ENCODE measurements at places on chromosomes 11 and 22.

DNA sequence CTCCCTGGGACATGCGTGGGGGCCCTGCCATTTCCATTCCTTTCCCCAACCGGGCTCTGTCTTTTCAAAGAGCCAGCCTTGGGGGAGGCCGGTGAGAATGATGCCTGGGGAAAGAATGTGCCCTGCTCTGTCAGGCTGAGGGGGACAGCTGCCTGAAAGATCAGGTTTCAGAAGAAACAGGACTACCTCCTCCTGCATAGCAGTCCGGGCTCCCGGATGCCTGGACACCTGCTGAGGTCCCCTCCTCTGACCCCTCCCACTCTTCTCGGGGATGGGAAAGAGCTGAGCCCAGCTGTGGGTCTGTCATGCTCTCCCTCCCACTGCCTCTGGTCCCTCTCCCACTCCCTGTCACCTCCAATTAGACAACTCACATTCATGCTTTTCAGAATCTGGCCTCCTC is 41.8 kb upstream of the CDON start:
- no peak for DNase-seq

GRCh38 chr11:1931341-1932104 is 12.0 kb downstream of the TNNT3 start:
- no peak for DNase-seq

GRCh38 chr11:88326099-88326498 is 11.4 kb downstream of the CTSC start:
- DNase-seq: no peak

GRCh38 chr11:8408151-8408941 is 144.7 kb upstream of the LMO1 start:
- no peak for DNase-seq

All from hypothalamus (tissue), 51 donors.